Renal cortical epithelial cell (primary cell): ENCODE measurements at places on chromosomes 13 and 19. TPM values are rescaled to one million over a fixed set of nuclear protein-coding genes. Genes with fewer than 3 reads are reported as not detected.

Gene SLITRK6
- 0.17 TPM in 1 of 2 replicates, not detected in the other for total RNA-seq

Gene CLEC17A
- total RNA-seq: not detected in 2 replicates

GRCh38 chr13:112181336-112182067 lies 114.6 kb downstream of the SOX1 start:
- no peak for DNase-seq

- no peak for DNase-seq
Observed at GRCh38 chr19:57280962-57281400, 696 bp downstream of the ZNF460 start.

GRCh38 chr19:48862827-48863226 lies 5.6 kb downstream of the PLEKHA4 start:
- DNase-seq: no peak

DNA sequence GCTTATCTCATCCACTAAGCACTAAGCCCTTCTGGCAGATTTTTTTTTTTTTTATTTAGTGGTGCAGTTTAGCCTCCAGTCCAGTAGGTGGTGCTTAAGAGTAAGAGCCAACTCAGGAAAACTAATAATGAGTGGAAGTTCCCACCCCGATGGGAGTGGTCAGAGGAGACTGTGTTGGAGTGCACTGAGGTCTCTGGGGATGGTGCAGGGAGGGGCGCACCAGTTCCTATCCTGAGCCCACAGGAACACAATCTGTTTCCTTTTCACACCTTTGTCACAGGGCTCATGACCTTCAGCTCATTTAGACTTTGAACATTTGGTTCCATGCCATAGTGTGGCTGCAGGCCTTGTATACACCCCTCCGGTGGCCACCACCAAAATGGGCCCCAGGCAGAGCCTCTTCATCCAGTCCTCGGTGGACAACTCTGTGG lies 367.4 kb downstream of the SPRY2 start:
- DNase-seq: no peak

DNA sequence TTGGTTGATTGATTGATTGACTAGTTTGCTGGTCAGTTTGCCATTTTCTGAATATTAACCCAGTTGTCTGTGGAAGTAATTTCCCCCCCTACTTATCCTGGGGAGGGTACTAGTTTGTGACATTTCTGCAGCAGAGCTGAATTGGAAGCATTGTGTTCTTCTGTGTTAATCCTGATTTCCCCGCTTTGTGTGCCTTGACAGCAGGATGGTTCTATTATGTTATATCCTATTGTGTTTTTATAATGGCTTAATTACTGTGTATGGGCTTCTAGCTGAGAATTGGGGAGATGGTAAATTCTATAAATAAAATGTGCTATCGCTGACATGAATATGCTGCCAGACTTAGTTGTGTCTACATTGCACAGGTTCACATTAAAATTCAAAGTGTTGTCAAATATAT lies 499.7 kb downstream of the COG6 start:
- no peak for DNase-seq

- no peak for DNase-seq
Observed at GRCh38 chr19:5578097-5578846, 10.5 kb upstream of the TINCR start.
